ENCODE measurements at places on chromosomes 16 and 17. TPM values are rescaled to one million over a fixed set of nuclear protein-coding genes. Genes with fewer than 3 reads are reported as not detected.

The UBALD2 gene
- 1.4 TPM for polyA plus RNA-seq

The AGRP gene
- polyA plus RNA-seq: 0.32 TPM

The ITPRIPL2 gene
- 9.0 TPM for polyA plus RNA-seq

The ACSM2B gene
- polyA plus RNA-seq: not detected

The BCL6B gene
- polyA plus RNA-seq: not detected

The DPEP2 gene
- polyA plus RNA-seq: 124 TPM

The TPSD1 gene
- not detected for polyA plus RNA-seq

The DDX5 gene
- 1,758 TPM for polyA plus RNA-seq

The ABI3 gene
- polyA plus RNA-seq: 90.6 TPM

The MMP28 gene
- polyA plus RNA-seq: not detected

The KRT14 gene
- not detected for polyA plus RNA-seq

The KRTAP4-6 gene
- polyA plus RNA-seq: not detected

The ZNF213 gene
- 2.6 TPM for polyA plus RNA-seq

The CPHXL gene
- polyA plus RNA-seq: not detected

The FAM20A gene
- 1.6 TPM for polyA plus RNA-seq

The AANAT gene
- polyA plus RNA-seq: not detected

The SPATA22 gene
- 0.13 TPM for polyA plus RNA-seq

The UTP18 gene
- 31.9 TPM for polyA plus RNA-seq

The RRAD gene
- polyA plus RNA-seq: 1.9 TPM

The GAS2L2 gene
- not detected for polyA plus RNA-seq

The ATAD5 gene
- 0.42 TPM for polyA plus RNA-seq

The TGFB1I1 gene
- polyA plus RNA-seq: 0.11 TPM

The GGT6 gene
- not detected for polyA plus RNA-seq

The POLR2C gene
- polyA plus RNA-seq: 22.6 TPM

The HASPIN gene
- polyA plus RNA-seq: not detected

The PIPOX gene
- polyA plus RNA-seq: not detected

The NAGS gene
- polyA plus RNA-seq: 0.84 TPM

The ZG16 gene
- not detected for polyA plus RNA-seq

All from CD14-positive monocyte (primary cell).